ENCODE measurements at places on chromosomes 1 and 21. TPM values are rescaled to one million over a fixed set of nuclear protein-coding genes. Genes with fewer than 3 reads are reported as not detected.

FCRLB gene
- not detected for total RNA-seq

GRCh38 chr1:119040489-119040888 lies 52.3 kb upstream of the TBX15 start:
- DNase-seq, result no peak

DNA sequence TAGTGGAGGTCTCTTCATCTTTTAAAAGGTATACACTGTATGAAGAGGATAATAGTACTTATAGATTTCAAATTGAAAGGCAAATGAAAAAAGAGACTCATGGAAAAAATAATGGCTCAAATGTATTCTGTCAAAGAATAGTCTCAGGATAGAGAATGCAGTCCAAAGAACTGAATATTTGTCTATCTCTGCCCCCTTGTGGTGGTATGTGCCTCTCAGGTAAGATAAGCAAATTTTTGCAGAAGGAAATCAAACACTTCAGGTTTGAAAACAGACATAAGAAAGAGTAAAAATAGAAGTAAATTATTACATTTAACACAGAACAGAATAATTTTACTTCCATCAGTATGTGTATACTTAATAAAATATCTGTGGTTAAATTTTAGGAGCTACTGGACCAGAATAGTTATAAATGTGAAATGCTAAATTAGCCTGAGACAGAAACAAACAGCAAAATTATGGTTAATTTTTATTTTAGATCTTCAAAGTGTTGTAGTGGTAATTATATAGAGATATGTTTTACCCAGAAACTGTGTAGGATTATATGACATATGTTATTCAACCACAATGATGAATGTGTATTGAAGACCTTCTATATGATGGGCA lies 164.4 kb upstream of the PALMD start:
- DNase-seq, result no peak

- no peak for DNase-seq
These were observed 56.1 kb downstream of the SWT1 start for GRCh38 chr1:185213091-185213490.

DNA sequence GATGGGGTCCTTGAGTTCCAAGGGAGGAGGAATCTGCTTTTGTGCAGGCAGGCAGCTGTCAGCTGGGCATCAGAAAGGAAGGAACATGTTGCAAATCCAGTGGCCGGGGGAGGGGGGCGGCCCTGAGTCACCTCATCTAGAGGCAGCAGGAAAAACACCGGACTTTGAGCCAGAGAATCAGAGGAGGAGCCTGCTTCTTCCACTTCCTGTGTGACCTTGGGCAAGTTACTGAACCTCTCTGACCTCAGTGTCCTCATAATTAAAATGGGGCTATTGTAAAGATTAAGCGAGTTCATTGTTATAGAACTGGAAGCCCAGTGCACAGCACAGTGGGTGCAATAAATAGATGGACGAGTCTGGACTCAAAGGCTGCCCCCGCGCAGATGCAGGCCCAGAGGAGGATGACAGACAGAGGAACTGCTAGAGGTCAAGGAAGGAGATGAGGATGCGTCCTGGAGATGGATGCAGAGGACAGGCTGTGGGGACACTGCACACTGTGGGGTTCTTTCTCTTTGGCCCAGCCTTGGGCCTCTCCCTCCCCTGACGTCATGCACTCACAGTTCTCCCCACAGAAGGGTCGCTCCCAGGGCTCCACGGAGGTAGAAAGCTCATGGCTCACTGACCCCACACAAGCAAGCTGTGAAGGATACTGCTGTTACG lies 714.3 kb downstream of the MATN1 start:
- DNase-seq, result no peak

DNA sequence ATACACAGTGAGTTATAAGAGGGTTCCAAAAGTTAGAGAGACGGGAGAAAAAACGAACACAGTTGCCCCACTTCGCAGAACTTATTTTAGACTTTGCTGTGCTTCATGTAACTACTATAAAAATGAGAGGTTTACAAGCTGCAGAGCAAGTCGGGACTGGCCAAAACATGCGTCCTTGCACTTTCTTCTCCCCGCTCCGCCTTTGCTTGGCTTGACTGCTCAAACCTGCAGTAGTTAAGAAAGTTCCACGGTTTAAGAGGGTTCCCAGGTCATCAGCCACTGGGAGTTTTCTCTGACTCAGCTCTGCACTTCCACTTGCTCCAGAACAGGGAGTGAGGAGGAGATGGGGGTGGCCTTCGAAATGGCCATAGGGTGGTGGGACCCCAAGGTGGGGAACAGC lies 36.2 kb downstream of the CLIC6 start:
- DNase-seq, result no peak

LRRC40 gene
- 14.4 TPM for total RNA-seq

DNA sequence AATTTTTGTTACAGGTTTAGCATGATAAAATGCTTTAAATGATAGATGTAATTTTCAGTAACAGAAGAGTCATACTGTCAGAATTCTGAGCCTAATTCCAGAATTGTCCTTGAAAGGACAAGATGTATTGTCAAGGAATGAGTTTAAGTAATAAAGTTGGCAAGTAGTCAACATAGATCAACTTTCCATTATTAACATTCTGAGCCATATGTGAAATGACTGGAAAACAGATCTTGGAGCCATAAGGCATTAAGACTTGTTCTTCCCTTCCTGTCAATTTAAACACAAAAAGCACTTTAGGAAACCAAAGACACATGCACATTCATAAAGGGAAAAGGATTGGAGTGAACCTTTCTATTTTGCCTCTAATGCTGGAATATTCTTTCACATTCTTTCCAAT lies 107.0 kb downstream of the ODF2L start:
- no peak for DNase-seq

- DNase-seq, result peak; percentile 84
These were observed at the start of gene FAM43B for GRCh38 chr1:20551945-20552727. TSS of gene FAM43B (plus strand) at chr1:20552573. CDS start at chr1:20552974, 401 bp downstream.

TNFSF4 gene
- total RNA-seq, result not detected

DNA sequence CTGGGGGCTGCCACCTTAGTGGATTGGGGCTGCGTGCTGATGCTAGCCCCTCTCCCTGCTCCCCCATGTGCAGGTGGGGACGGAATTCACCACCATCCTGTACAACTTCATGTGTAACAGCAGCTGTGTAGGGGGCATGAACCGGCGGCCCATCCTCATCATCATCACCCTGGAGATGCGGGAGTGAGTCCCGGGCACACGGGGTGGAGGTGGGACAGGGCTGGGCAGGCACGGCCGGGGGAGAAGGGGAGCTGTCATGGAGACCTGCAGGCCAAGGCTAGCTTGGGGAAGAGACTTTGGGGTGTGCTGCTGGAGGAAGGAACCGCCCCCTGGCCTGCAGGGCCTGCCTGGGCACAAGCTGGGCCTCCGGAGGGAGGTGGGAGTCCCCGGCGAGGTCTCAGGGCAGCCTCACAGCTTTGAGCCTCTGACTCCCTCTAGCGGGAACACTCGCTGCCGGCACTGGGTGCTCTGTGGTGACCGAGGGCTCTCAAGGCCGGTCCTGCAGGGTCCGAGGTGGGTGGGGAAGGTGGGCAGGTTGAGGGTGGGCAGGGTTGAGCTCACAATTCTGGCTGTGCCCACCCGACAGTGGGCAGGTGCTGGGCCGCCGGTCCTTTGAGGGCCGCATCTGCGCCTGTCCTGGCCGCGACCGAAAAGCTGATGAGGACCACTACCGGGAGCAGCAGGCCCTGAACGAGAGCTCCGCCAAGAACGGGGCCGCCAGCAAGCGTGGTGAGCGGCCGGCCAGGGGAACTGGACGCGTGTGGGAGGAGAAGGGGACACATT lies 25.0 kb upstream of the CCDC27 start:
- no peak for DNase-seq

- DNase-seq, result peak; percentile 91
These were observed 24.0 kb upstream of the ADARB1 start for GRCh38 chr21:45050345-45050796.

DNA sequence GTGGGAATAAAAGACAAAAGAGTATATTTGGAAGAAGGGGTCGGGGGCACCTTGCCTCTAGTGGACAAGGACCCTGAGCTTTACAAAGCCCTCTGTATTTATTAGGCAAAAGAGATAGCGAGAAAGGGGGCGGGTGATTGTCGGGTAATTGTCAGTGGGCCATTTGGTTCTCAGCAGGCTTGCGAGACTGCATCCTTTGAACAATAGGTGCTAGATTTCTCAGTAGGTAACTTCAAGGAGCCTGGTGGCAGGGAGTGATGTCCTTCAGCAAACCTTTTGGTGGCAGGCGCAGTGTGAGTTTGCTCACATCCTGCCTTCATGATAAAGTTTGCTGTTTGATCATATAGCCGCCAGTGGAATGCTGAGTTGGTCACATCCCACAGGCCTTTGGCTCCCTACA lies 71.4 kb downstream of the AXDND1 start:
- no peak for DNase-seq

DNASE2B gene
- total RNA-seq, result not detected

ICOSLG gene
- 13.5 TPM for total RNA-seq

TSPEAR gene
- total RNA-seq, result 0.59 TPM

DNA sequence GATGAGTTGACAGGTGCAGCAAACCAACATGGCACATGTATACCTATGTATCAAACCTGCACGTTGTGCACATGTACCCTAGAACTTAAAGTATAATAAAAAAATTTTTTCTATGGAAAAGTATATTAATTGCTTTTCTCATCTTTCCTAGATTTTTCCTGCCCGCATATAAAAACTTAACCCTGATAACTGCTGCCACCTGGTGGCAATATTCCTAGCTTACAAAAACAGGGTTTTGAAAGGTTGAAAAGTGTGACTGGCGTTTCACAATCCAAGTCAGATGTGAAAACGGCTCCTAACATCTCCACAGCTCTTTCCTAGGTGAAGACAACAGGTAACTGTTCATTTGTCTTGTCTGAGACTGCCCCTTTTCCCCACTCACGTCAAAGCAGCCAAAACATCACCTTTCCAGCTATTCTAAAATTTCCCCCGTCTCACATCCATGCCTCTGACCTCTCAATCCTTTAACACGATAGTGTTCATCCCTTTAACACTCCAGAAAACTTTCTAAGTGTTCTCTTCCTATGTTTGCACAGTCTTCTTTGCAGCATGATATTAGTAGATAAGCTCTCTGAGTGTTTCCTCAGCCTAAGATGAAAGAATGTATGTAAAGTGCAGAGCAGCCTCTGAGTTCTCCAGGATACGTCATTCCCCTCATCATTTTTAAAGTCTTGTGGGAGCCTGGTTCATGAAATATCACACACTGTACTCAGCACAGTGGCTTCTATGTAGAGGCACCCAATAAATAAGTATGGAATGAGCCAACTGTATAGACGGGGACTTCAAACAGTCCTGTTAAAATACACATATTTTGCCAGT lies 27.5 kb downstream of the OVGP1 start:
- no peak for DNase-seq

- peak; percentile 53 for DNase-seq
These were observed 59.2 kb upstream of the TARBP1 start for GRCh38 chr1:234538062-234538731.

Data from suprapubic skin (tissue), 4 donors.